ENCODE measurements at places on chromosomes 2 and 18.

GRCh38 chr18:3360211-3360610, 89.8 kb upstream of the TGIF1 start:
- DNase-seq: no peak

DNA sequence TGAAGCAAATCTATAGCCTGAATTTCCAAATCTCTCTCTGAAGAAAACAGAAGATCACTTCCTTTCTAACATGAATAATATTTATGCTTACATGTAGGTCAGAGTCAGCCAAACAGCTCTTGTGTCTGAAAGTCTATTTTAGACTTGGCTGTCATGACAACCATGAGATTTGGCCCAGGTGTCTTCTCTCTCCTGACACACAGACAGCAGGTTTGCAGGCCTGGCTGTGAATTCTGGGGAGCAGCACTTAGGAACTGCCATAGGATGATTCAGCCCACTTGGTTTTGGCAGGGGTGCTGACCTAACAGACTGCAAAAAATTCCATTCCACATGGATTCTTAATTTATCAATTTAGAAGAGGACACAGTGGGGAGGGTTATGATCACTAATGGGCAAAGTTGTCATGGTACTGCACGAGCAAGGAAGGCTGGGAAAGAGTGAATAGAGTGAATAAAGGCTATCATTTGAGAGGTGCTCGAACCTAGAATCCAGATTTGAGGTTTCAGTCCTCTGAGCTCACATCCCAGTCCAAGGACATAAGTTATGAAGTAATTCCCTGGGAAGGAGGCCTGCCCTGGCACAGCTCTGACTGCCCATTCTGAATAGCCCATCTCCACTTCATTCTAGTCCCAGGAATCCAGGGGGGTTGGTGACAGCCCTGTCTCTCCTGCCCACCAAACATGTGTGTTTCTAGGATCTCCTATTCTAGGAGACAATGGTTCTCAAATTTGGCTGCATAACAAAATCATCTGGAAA, 453.9 kb upstream of the TRIB2 start:
- DNase-seq: no peak

DNA sequence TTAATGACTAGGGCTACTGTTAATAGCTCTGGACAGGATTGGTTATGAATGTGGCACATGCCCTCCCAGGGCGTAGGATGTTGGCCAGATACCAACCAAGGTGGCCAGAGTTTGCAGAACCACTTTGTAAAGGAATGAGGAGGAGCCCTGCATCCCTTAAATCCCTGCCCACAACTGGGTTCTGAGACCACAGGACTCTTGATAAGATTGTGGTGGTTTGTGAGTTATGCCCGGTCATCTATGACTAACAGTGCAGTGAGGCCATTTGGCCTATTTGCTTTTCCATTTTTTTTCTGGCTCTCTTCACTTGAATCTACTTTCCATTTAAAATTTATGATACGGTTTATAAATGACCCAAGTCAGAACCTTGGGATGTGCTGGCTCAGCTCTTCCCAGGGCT, 294.5 kb downstream of the PRKCE start:
- no peak for DNase-seq

- no peak for DNase-seq
Measured at GRCh38 chr2:71798266-71799012, 345.1 kb downstream of the DYSF start.

DNA sequence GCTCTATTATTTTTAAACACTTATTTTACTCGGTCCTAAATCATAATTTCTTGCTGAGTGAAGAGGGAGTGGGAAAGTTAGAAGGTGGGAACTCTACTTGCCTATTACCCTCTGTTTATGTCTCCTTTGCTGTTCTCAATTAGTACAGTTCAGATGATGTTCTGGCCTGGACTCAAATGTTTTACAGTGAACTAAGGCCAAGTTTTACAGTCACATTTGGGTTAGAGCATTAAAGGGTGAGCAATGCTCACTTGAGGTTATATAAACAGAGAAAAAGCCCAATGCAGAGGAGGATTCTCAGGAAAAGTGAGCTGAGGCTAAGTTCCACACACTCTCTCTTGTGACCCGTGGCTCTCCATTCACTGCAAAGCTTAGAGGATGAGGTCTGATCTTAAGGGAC, 52.4 kb downstream of the ITSN2 start:
- DNase-seq: no peak

DNA sequence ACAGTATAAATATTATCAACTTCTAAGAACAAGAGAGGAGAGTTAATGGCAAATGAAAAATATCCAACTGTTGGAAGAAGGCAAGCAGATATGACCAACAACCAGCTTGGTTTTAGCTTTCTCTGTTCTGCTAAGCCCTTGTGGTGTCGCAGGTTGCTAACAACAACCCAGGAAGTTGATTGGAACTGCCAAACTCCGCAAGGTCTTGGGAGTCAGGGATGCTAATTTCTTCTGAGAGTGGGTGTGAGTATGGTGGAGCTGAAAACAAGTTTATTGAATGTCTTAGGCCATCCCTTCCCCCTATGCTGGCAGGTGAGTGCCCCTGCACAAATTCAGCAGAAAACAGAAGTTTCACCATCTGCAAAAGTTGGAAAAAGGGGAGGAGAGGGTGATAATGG, 17.5 kb downstream of the BZW1 start:
- DNase-seq: no peak

DNA sequence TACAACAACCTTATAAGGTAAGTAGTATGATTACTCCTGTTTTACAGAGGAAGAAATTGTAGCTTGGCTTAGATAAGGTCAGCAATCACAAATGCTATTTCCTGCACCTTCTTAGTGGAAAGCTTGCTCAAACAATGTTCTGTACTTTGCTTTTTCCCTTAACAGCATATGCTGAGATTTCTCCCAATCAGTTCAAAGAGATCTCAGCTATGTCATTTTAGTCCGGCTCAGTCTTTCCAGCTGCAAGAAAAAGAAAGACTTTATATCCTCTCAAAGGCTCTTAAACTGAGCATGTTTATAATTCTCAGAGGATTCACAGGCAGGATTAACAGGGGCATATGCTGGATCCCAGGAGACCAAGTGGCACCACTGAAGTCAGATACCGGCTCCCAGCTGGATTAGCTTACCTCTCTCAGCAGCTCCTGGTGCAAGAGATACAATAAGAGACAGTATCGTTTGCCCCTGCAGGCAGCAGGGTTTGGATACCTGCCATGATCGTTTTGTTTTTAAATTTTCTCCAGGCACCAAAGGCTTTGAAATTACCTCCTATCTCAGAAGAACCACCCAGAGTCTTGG, 29.5 kb downstream of the KIAA2012 start:
- no peak for DNase-seq

- DNase-seq: no peak
Measured at GRCh38 chr2:220279372-220279771, 651.9 kb downstream of the SLC4A3 start.

GRCh38 chr2:75607400-75607798, 39.2 kb upstream of the MRPL19 start:
- no peak for DNase-seq

- DNase-seq: no peak
Measured at GRCh38 chr2:95073856-95074662, 47.5 kb downstream of the MRPS5 start.

GRCh38 chr2:209960045-209960444, 42.4 kb upstream of the RPE start:
- no peak for DNase-seq

DNA sequence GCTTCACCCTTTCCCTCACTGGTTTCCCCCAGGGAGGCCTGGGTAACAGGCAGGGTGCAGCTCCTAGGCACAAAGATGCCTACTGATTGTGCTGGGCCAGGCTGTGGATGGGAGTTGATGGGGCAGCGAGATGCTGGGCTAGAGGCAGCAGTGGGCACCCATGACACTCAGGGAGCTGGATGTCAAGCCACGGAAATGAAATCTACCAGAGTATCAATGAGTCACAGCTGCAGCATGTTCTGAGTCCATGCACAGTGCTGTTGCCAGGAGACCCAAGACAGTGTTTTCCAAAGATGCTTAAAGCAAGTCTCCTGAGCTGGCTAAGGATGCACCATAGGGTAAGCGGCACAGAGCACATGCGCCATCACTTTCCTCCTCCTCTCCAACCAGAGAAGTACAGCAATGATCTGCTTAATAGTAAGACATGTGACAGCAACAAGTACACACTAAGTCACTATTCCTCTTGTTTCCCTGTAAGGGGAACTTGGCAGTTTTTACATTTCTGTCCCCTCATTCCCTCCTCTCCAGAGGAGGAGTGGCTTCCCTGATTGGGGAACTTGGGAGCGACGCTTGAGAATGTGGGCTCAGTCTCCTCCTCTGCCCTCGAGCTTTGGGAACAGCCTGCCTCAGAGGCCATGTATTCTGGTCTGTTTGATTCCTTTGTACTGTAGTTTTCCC, 57.2 kb downstream of the CDC42EP3 start:
- no peak for DNase-seq

- no peak for DNase-seq
Measured at GRCh38 chr2:165016772-165017411, 61.6 kb upstream of the SLC38A11 start.

DNA sequence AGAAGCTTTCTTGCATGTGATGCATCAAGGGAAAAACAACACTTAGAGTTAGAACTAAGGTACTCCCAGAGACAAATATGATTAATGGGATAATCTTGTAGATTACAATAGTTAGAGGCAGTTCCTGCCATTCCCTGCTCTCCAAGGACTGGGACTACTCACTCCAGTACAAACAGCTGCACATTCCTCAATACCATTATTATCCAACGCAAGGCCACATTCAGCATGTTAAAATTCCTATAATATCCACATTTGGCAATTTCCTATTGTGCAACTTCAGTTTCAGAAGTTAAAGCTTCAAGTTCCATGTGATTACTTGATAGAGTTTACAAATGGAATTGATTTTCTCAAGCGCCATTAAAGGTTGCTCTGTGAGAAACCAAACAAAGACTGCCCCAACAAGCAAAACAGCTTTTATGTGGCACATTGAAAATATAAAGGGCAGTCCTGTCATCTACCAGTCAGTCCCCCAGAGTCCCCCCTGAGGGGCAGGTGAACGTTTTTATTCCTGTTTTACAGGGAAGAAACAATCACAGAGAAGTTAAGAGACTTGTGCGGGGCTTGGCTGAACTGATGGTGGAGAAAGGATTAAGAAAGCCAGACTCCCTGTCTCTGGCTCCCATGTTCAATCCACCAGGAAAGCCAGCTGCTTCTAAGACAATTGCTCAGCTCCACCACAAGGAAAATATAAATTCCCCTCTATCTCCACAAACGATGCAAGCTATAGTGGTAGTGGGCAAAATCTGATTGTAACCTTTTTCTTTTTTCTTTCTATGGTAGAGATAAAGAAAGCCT, 72.6 kb downstream of the TXNL1 start:
- DNase-seq: no peak

DNA sequence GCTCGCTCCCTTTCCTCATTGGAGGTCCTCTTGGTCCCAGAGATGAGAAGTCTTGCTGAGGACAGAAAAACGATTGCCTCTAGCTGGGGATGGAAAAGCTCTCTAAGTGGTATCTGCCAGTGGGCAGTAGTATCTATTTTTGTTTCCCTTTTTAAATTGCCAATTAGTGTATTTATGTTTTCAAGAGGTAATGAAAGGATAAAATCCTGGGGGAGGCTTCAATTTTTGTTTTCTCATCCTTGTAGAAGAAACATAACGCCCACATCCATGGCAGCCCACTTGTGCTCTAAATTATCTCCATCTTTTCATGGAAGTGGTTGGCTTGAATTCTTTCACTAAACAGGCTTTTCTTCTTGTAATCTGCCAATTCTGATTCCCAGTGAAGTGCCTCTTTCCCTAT, 14.3 kb downstream of the ANKRD29 start:
- DNase-seq: no peak

DNA sequence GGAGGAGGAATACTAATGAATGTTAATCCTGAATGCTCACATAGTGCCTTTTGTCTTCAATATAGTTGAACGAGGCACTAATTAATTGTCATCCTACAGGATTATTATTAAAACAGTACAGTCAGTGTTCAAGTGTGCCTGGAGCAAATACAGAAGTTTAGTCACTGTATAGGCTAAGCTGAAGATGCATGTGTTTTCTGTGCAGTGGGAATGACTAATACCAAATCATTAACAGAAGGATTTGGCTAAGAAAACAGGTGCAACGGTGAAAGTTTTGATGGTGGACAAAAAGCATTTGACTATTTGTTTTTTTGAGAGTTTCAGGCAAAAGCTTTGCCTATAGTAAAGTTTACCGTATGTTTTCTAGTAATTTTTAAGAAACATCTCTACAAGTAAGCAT, 62.8 kb downstream of the DCC start:
- DNase-seq: no peak

DNA sequence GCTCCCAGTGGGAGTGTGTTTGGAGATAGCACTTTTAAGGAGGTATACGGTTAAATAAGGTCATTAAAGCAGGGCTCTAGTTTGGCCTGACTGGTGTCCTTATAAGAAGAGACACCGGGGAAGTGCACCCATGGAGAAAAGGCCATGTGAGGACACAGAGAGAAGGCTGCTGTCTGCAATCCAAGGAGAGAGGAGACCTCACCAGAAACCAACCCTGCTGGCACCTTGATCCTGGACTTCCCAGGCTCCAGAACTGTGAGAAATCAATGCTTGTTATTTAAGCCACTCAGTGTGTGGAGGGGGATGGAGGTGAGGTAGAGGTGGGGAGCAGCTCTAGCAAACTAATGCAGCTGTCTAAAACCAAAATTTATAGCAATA, 62.0 kb downstream of the RPL31 start:
- DNase-seq: no peak

DNA sequence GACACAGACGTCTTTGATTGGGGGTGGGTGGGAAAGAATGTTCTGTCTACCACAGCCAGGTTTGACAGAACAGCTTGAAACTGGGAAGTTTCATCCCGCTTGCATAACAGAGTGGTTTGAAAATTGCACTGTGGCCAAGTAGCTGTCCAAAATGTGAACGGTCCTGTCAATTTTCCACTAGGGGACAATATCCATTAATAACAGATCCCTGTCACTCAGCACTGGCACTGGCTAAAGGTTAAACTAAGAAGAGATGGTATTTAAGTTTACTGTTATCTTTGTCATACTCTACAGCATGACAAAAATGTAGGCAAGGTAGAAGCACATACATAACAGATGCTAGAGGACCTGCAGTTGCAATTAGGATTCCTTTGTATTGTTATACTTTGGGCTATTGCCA, 55.6 kb upstream of the ACMSD start:
- DNase-seq: peak; percentile 25

DNA sequence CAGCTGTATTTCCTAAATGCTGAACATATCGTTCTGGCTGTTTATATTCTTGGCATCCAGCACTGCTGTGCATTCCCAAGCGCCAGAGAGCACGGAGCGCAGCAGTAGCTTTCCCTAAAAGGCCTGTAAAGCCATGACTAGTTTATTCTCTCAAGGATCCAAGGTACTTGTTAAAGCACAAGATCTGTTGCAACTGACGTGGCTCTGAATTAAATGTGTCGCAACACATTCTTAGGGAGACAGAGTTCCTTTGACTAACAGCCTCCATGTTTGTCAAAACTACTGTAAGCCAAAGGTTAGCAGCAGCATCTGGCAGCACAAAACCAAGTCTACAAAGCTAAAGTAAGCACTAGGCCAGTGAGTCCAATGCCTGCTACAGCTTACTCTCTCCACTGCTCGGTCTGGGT, 188.6 kb upstream of the FN1 start:
- no peak for DNase-seq

DNA sequence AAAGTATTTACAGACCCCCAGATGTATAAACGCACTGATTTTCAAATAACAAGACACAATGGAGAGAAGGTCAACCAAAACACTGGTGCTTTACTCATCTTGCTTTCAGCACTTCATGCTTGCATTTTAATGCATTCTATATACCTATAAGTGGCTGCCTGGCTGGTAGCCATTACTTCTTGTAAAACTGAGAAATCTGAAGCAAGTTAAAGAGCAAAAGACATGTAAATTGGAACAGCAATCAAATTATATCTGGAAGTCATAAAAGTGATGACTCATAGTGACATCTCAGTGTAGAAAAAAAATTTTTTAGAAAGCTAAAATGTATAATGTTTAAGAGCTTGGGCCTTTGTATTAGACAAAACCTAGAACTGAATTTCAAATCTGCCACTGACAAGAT, 106.2 kb downstream of the CCDC141 start:
- DNase-seq: no peak
